Activated T-cell treated with anti-CD3 and anti-CD28 coated beads for 24 hours (primary cell): ENCODE measurements at places on chromosomes 7 and 10.

- DNase-seq: peak; percentile 43
These were observed 210.4 kb upstream of the ADO start for GRCh38 chr10:62594093-62594520.

- no peak for DNase-seq
These were observed 83.7 kb downstream of the C10orf105 start for GRCh38 chr10:71635867-71636266.

- DNase-seq: no peak
These were observed 12.2 kb downstream of the ARPC1B start for GRCh38 chr7:99386584-99387238.

DNA sequence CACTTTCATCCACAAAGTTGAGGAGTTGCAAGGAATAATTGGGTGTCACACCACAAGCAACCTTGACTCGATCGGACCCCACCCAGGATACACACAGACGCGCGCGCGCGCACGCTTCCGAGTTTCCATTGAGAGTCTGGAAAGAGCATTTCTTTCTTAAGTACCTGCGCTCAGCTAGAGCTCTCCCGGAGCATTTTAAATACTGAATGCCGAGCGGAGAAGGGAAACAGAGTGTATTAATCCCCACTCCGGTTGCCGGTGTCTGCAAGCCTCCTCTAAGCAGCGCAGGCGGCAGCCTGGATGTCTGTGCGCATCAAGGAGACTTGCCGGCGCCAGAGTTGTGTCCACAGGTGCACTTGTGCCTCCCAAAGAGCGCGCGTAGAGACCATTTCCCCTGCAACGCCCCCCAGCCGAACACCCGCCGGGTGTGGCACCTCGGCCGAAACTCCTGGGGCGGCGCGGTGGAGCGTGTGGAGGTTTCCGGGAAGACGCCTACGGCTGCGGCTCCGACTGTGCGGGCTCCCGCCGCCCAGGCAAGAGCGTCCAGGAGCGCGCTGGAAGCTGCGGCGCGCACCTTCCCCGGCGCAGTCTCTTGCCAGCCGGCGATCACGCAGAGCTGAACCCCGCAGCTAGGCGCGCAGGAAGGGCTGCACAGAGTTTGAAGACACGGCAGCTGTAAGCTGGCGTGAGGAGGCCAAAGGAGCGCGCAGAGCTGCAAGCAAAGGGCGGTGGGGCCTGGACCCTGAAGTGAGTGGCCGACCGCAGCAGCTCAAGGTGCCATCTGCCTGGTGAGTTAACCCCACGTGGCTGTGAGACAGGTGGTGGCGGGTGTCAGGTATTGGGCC lies 1.1 kb upstream of the FEZF1 start:
- no peak for DNase-seq

DNA sequence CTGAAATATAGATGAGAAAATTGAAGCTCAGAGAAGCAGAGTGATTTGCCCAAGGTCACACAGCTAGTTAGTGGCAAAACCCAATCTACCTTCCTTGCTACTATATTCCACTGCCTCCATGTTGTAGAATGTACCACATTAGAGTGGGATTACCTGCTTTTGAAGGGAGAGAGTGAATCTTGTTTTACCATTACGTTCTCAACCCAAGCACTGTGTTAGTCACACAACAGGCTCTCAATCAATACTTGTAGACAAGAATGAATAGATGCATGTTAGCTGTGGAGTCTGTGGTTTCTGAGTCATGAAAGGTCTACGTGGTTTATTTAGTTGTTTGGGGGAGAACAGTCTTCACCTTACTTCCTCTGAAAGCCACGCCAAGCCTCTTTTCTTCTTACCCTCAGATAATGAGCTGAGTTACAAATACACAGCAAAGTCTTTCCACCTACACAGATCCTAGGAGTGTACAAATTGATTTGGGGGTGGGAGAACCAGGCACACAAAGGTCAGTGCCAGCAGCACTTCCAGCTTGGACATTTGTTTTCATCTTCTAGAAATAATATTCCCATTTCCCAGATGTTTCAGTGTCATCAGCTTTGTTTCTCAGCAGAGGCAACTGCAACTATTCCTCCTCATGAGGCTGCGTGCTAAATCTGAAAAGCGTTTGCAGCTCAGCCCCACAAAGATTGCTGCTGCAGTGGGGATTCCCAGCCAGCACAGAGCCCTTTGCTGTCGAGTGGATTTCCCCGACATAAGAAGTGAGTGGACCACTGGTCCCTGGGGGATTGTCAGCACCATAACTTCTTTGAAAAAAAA lies 71.5 kb upstream of the ADO start:
- DNase-seq: peak; percentile 51

GRCh38 chr10:11175823-11176243 lies 158.2 kb downstream of the CELF2 start:
- DNase-seq: no peak

DNA sequence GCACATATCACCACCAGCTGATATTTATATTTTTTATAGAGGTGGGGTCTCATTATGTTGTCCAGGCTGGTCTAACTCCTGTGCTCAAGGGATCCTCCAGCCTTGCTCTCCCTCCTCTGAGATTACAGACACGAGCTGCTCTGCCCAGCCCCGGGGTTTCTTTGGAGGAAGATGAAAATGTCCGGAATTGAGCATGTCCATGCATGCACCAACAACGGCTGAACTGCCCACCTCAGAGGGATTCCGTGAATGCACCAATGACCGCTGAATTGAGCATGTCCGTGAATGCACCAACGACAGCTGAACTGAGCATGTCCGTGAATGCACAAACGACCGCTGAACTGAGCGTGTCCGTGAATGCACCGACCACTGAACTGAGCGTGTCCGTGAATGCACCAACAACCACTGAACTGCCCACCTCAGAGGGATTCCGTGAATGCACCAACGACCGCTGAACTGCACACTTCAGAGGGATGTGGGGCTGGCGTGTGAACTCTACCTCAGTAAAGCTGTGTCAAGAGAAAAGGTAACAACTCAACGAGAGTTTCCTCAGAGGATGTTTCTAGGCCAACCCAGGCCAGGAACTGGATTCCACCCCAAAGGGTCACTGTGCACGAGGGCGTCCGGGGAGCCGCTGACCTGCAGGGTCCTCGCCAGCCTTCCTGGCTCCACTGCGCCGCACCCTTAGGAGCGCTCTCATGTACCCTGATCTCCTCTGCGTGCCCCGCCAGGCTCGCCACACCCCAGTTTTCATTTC lies 34.9 kb upstream of the INPP5A start:
- DNase-seq: no peak

GRCh38 chr7:30188811-30189210 lies 54.0 kb downstream of the MTURN start:
- DNase-seq: no peak

GRCh38 chr7:132618956-132619305 lies 42.7 kb upstream of the PLXNA4 start:
- DNase-seq: no peak

GRCh38 chr7:92588561-92588960 lies 1.6 kb downstream of the FAM133B start:
- no peak for DNase-seq

GRCh38 chr10:122054048-122055025 lies 65.4 kb downstream of the TACC2 start:
- DNase-seq: no peak

GRCh38 chr7:79334841-79335240 lies 118.6 kb downstream of the MAGI2 start:
- DNase-seq: no peak

- DNase-seq: peak; percentile 58
These were observed 94.0 kb downstream of the ELMO1 start for GRCh38 chr7:37354656-37355131.

GRCh38 chr7:55172161-55172560 lies 153.3 kb downstream of the EGFR start:
- no peak for DNase-seq

DNA sequence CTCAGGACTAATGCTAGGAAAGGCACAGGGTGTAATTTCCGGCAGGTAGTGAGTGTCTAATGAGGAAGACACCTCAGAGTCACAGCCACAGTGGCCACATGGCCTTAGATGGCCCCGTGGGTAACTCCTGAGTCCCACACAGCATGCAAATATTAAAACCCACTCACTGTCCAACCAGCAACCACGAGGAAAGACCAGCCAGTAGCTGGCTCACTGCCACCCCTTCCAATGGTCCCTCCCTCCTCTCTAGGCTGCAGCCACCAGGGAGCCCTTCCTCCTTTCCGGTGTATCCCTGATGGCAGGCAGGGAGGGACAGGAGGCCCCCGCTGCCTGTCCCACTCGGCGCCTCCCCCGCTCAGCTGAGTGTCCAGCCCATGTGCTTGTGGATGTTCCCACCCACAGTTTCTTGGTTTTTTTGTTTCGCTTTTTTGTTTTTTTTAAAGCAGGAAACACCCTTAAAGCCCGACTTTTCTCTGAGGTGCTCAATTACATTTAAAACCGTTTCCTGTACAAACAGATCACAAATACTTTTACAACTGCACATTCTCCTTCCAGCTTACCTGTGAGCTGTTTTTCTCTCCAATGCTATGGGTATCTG lies 9.2 kb downstream of the BNIP3 start:
- DNase-seq: peak; percentile 26

DNA sequence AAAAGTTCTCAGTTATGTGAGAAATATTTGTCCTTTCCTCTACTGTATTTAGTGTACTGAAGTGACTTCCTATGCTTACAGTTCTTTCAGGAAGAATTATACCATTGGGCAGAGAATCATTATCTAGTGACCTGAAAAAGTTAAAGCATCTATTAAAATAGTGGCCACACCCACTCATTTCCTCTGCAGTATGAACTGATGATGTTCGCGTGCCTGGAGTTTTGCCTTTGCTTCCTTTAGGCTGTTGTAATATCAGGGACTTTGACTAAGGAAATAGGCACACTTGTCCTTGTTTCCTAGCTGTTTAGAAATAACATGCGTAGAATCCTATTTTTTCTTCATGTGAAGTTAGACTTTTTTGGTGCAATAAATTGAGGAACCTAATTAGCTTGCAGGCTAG lies 100.7 kb downstream of the ZMYND11 start:
- DNase-seq: no peak

GRCh38 chr10:128218161-128218560 lies 91.9 kb upstream of the MKI67 start:
- DNase-seq: no peak

DNA sequence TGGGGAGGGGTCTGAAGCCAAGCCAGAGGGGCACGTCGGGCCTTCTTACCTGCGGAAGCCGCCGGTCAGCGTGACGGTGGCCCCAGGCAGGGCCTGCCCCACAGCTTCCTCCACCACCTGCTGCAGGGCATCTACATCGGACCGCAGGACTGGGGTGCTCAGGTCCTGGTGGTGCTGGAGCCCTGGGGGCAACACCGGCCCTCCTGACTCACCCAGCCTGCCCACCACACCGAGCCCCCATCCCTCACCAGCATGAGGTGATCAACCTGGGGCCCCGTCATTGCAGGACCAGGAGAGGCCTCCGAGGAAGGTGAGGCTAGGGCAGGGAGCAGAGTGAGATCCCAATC lies 8.0 kb downstream of the POLM start:
- DNase-seq: no peak

DNA sequence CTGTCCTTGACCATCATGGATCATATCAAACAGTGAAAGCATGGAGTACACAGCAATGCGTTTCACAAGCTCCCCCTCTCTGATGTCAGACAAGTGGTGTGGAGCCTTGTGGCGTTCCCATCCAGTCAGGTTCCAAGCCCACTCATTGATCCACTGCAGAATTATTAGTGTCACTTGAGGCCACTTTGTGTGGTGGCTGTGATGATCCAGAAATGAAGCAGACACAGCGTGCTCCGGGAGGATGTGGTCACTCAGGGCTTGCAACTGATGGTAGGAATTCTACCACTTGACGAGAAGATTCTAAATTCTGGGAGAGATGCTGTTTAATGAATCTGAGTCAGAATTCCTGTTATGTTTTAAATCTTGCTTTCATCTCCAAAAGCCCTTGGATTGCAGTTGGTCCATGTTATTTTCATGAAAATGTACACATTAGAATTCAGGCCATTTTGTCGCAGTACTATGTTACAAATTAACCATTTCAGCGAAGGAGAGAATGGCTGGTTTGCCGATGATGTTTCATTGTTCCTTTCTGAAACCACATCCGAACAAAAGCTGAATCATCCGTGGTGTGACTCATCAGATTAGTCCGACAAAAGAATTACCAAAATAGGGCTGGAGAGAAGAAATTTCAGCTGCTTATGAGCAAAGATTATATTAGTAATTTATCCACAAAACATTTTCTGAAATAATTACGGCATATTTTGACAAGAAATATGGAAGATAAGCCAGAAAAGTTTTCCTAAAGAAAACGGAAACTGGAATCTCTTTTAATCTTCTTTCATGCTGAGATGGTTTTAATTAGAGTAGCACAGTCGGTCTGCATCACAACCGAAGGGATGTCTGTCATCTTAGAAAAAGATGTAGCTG lies 48.1 kb downstream of the INSYN2A start:
- DNase-seq: no peak

DNA sequence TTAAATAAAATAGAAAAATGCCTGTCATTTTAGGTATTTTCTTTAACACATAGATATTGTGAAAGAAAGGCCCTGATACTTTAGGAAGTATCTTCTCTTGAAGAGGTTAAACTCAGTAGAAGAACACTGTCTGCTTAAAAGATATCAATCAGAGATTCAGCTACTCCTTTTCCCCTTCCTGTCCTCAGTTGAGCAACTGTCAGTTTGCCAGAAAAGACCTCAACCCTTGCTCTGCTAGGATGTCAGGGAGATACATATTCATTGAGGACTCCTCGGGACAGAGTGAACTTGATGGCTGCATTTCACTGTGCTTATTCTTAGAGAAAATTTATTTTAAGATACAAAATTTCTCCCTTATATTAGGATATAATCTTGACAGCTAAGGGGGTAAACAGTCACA lies 173.6 kb upstream of the CACNA2D1 start:
- no peak for DNase-seq

DNA sequence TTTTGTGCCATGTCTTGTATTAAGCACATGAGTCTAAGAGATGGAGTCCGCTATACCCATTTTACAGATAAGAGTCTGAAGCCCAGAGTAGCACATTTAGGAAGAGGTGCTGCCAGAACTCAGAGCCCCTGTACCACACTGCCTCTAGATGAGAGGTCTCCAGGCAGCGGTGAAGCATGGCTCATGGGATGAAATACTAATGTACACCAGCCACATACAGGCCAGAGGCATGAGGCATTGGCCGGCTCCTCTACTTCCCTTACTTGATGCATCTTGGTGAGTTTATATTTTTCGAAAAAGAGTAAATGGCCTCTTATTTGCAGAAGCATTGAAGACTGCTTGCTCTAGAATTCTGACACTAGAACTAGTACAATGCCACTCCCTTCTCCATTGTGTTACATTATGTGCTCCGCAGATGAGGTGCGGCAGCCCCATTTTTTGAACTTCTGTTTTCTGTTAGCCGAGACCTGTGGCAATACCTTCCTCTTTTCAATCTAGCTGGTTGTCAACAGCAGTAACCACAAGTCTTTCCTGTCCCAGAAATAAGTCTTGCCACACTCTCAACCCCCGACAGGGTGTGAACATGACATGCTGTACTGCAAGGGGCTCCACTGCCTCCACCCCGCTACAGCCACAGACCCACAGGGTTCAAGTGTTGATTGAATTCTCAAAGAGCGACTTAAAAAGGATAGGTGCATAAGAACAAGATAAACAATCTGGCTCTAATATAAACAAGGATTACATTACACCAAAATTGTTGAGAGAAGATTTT lies 145.3 kb downstream of the CELF2 start:
- DNase-seq: peak; percentile 62

GRCh38 chr10:32065856-32066255 lies 9.6 kb upstream of the KIF5B start:
- no peak for DNase-seq

- no peak for DNase-seq
These were observed 371.7 kb upstream of the IGFBP3 start for GRCh38 chr7:46292741-46293140.
